ENCODE measurements at places on chromosomes 7 and 10.

DNA sequence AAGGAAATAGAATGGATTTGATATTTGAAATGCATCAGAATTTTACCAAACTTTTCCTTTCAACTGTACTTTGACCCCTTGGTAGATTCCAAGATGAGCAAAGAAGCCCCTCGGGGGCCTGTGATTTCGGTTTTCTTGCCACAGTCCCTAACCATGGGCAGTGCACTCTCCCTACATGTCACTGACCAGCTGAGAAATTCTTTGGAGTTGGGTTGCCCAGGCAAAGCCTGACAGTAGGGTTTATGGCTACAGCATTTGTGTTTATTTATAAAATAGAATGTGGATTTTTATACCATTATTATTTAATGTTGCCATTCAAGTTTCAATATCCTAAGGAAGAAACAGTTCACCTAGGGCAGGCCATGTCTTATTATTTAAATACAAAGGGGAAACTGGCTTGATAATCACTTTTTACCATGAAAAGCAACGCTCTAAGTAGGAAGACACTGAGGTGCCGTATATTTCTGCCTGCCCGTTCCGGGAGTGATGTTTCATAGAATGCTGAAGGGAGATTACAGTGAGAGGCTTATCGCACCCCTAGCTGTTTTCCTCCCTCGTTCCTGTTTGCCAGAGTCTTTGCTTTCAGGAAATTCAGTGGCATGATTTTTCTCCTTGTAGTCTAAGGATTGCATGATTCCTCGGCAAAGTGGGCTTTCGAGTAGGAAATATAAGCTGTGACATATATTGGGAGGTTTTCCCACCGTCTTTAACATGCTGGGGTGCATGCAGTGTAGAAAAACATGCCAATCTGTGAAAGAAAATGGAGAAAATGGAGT lies 35.8 kb downstream of the WIPF3 start:
- no peak for DNase-seq

DNA sequence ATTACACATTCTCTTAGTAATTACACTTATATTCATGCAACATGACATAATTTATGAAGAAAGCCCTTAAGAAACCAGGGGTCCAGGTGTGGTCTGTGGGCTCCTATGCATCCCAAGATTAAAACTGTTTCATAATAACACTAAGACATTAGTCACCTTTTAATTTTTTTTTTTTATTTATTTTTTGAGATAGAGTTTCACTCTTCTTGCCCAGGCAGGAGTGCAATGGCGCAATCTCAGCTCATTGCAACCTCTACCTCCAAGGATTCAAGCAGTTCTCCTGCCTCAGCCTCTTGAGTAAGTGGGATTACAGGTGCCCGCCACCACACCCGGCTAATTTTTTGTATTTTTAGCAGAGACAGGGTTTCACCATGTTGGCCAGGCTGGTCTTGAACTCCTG lies 12.5 kb downstream of the GDI2 start:
- no peak for DNase-seq

DNA sequence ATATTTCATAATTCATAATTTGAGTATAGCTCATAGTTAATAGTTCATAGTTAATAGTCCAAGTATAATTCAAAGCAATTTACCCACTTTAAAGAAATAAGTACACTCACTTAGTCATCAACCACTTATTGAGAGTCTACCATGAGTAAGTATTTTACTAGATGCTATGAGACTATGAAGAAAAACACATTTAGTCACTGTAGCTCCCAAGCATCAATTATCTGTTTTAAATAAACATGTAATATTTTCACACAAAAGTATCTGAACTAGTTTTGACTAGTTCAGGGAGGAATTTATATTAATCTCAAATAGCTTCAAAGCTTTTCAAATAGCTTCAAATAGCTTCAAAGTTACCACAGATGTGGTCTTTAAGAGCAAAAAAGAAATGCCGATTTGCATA lies 119.2 kb downstream of the ANK3 start:
- no peak for DNase-seq

DNA sequence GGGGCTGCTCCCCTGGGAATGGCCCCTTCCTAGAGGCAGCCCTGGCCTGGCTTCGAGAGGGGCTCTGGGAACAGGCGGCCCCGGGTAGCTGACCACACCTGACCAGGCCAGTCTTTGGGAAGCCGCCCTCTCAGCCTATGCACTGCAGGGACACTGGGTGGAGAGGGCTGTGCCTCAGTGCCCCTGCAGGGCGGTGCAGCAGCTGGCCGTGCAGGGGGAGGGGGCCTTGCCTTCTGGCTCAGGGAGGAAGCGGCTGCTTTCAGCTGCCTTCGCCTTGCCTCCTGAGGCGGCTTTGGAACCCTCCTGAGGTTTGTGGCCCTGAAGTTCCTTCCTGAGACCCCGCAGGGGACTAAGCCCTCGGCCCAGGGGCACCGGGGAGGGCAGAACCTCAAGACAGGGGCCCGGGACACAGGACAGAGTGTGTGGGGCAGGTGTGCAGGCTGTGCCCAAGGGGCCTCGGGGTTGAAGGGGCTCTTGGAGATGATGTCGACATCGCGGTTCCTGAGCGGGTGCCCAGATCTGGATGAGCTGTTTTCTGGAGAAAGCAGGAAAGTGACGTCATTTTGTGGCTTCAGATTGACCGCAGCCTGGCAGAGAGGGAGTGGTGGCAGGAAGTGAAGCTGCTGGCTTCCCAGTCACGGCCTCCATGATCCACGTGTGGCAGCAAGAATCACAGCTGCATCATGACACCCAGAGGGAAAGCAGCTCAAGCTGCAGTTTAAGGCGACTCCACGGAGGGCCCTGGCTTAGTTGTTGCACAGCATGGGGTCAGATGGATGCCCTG lies 17.7 kb downstream of the ADAM8 start:
- DNase-seq: peak; percentile 47

GRCh38 chr7:129468087-129468486 lies 33.9 kb downstream of the STRIP2 start:
- DNase-seq: no peak

GRCh38 chr10:53977267-53977666 lies 823.8 kb downstream of the PCDH15 start:
- DNase-seq: no peak

DNA sequence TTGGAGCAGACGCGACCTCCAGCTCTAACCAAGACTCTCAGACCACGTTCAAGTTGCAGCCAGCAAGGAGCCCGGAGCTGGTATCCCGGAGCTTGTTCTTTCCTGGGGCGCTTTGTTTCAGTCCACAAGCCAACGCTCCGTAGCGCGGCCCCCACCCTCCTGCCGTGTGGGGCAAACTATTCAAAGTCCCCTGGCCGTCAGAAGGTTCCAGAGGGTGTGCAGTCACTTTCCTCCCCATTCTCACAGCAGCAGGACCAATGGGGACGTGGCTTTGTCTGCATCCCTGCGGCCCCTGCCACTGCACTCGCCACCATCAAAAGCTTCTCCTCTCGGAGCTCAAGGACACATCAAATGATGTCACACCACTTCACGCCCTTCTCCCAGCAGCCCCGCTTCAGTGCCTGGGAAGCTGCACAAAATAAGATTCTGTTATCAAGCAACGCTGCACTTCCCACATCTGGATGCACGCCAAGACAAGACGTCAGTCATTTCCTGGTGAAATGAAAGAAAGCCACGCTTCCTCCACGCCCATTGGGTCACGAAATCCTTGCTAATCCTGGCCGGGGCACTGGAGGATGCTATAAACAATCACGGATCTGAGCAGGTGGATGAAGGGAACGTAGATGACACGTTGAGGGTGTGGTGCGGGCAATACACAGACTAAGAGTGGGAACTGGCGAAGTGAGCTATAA lies 348.2 kb downstream of the PTPRN2 start:
- no peak for DNase-seq

GRCh38 chr7:93014410-93014809 lies 103.4 kb downstream of the SAMD9 start:
- no peak for DNase-seq

- DNase-seq: no peak
Measured at GRCh38 chr7:150787321-150788281, 12.6 kb downstream of the TMEM176B start.

GRCh38 chr10:20948686-20949327 lies 51.7 kb upstream of the NEBL start:
- no peak for DNase-seq

GRCh38 chr7:41837916-41838315 lies 135.0 kb upstream of the INHBA start:
- no peak for DNase-seq

GRCh38 chr10:69491611-69492010 lies 40.3 kb downstream of the TSPAN15 start:
- DNase-seq: no peak

GRCh38 chr10:72466018-72466417 lies 111.3 kb upstream of the DNAJB12 start:
- no peak for DNase-seq

Measured in stimulated activated CD4-positive, alpha-beta T cell treated with anti-CD3 and anti-CD28 coated beads, Interleukin-1b, Interleukin-23, amount 100 ng/mL, for 1 hour (primary cell).